ENCODE measurements at places on chromosomes 3 and 15.

GRCh38 chr3:14649466-14649865, 2.1 kb upstream of the CCDC174 start:
- no peak for DNase-seq

DNA sequence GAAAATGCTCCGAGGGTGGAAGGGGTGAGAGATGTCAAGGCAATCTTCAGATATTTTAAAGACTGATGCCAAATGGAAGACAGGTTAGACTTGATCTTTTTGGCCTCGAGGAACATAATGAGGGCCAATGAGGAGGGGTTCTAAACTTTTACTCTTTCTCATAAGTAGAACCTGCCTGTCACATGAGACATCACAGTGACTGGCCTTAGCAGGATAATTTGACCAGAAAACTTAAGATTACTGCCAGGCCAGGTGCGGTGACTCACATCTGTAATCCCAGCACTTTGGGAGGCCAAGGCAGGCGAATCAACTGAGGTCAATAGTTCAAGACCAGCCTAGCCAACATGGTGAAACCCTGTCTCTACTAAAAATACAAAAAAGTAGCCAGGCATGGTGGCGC, 12.2 kb downstream of the TM4SF4 start:
- no peak for DNase-seq

GRCh38 chr3:128875556-128876120, 3.8 kb upstream of the ACAD9 start:
- DNase-seq = no peak

- DNase-seq = no peak
Observed at GRCh38 chr15:34304613-34305012, 33.0 kb downstream of the SLC12A6 start.

DNA sequence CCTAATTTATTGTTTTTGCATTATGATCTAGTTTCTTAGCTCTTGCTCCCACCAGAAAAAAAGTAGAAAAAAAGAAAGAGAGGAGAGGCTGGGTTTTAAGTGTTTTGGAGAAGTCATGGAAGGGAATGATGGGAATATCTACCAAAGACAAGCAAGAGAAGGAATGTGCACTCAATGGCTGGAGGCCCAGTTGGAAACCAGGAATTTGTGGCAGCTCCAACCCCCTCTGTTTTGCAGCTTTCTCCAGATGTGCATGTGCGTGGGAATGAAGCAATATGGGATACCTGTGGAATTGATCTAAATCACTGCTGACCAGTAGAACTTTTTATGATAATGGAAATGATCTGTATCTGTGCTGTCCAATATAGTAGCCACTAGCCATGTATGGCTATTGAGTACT, 27.1 kb downstream of the EIF2AK4 start:
- DNase-seq = no peak

DNA sequence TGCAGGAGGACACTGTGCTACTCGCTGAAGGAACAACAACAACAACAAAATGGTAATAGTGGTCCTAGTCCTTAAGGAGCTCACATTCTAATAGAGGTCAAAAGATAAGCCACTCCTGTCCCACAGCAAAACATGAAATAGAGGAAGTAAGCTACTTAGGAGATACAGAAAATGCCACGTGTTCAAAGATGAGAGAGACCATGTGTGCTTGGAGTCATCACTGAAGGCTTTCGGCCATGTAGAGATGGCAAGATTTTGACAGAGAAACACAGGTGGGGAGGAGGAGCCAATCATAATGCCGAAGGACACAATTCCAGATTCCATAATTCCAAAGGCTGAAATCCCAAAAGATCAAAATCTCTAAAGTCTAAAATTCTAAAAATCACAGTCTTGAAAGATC, 24.8 kb upstream of the RIOX2 start:
- no peak for DNase-seq

GRCh38 chr15:99412082-99412481, 153.7 kb upstream of the MEF2A start:
- no peak for DNase-seq

DNA sequence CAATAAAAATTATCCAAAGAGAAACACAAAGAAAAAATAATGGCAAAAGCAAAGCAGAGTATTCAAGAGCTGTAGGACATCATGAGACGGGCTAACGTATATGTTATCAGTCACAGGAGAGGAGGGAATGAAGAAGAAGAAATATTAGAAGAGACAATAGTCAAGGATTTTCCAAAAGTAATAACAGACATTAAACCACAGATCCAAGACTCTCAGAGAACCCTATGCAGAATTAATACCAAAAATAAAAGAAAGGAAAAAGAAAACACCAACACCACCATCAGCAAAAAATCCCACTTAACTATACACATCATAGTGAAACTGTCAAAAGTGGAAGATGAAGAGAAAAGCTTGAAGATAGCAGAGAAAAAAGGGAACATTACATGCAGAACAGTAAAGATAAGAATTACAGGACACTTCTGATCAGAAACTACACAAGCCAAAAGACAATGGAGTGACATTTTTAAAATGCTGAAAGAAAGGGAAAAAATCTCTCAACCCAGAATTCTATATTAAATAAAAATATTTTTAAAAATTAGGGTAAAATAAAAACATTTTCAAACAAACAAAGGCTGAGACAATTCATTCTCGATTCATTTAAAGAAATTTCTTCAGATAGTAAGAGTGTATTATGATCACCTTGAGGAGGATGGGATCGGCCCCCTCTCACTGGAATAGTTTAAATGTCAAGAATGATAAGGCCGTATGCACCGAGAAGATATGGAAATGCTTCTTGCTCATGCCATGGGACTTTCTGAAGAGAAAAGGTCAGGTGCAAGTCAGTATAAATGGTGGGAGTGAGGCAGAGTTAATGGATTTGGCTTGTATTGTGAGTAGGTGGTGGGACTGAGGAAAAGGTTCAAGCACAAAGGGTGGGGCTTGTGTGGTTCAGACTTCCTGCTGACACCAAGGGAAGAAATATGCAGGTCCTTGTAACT, 28.5 kb downstream of the TM2D3 start:
- no peak for DNase-seq

DNA sequence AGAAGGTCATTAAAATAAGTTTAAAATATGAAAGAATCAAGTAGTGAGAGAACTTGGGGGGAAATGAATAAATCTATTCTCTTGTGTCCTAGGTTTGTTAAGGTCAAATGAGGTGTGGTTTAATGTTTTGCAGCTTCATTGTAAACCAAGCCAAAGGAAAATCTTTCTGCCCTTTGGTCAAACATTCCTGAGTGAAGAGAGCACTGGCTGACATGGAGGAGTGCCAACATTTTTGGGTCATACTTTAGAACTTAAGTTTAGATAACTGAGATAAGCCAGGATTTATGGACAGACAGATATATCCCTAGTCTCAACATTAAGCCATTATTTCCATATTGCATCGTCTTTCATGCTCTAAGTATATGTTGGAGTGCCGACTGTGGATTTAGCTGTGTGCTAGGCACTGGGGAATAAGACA, 66.4 kb downstream of the PTPRG start:
- no peak for DNase-seq

GRCh38 chr3:16523778-16524177, 10.3 kb upstream of the RFTN1 start:
- DNase-seq = no peak

- DNase-seq = no peak
Observed at GRCh38 chr3:187626581-187626980, 43.6 kb downstream of the SST start.

- DNase-seq = no peak
Observed at GRCh38 chr3:53718462-53718861, 127.8 kb downstream of the CHDH start.

DNA sequence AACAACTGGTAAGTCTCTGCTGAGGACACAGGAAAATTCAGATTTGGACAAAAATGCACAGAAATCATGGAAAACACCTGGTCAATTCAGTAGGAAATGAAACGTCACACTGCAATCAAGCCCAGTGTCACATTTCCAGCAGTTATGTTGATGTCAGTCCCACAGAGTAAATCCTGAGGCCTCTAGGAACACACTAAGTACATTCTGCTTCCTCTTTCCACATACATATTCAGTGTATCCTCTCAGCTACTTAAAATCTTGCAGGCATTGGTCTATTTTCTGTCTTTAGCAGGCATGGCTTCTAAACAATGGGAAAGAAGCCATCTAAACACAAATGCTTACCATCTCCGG, 207.8 kb downstream of the PLCL2 start:
- DNase-seq = no peak
